ENCODE measurements at places on chromosomes 6 and 20.

GRCh38 chr20:22597303-22597702 lies 12.9 kb upstream of the FOXA2 start:
- no peak for DNase-seq

DNA sequence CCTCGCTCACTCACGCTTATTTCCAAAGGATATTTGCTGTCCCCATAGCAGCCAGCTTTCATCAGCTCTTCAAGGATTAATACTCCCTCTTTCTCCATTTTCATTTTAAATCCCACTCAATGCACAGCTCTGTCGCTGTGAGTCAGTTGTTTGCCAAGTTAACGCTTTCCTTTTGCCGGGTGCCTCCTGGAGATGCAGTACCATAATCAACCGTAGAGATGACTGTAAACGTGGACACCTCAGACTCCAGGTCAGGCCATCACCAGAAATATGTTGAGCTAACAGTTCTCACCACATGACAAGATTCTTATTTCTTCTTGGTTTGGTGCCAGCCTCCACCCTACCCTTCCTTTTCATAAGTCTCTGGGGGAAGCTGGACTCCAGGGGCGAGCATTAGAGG lies 66.6 kb upstream of the TAB2 start:
- DNase-seq: no peak

- DNase-seq: no peak
These were observed 97.3 kb downstream of the RCAN2 start for GRCh38 chr6:46393940-46394337.

GRCh38 chr20:19761326-19761725 lies 3.3 kb downstream of the RIN2 start:
- DNase-seq: no peak

DNA sequence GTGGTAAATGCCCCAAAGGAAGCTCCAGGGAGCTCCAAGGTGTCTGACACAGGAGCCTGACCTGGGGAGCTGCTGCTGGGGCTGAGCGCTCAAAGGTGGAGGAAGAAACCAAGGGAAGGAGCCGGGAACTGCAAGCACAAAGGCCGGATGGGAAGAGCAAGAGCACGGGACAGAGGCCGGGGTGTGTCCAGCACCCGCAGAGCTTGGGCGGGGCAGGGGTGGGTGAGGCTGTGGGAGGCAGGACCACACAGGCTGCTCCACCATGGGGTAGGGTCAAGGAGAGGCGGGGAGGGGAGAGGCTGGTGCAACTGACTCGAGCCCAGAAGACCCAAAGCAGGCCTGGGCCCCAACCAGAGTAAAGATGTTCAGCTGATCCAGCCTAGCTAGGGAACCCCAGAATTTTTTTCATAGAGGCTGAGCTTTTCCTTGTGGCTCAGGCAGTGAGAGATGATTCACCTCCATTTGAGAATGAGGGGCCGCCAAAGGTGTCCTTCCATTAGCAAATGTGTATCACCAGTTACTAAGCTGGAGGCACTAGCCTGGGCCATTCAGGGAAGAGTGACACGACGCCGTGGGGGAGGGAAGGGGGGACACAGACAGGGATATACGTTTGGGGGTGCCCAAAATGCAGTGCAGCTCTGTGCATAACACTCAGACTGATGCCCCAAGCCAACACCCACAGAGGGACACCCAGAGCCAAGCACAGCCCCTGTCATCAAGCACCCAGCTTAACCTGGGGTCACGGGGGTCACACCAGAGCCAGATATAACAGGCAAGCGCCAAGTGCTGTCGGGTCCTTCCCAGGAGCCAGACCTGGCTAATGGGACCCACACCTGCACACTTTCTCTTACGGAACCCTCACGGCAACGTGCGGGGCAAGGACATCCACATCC lies 21.3 kb upstream of the TLDC2 start:
- DNase-seq: no peak

Measured in smooth muscle cell of the brain vasculature (primary cell).